COR-L47 (cell line): ENCODE measurements at places on chromosomes 12 and 14.

DNA sequence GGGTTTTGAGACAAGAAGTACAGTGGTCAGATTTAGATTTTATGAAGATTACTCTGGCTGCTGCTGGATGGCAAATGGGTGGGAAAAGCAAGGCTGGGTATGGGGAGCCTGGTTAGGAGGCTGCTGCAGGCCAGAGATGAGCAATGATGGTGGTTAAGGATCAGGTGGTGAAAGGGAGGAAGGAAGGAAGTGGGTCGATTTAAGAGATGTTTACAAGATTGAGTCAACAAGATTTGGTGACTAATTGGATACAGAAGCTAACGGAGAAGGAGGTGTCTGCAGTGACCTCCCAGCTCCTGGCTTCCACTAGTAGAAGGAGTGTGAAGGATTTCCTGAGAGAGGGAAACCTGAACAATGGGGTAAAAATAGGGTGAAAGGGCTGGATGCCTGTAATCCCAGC lies 18.7 kb downstream of the NOS1 start:
- DNase-seq, result no peak

DNA sequence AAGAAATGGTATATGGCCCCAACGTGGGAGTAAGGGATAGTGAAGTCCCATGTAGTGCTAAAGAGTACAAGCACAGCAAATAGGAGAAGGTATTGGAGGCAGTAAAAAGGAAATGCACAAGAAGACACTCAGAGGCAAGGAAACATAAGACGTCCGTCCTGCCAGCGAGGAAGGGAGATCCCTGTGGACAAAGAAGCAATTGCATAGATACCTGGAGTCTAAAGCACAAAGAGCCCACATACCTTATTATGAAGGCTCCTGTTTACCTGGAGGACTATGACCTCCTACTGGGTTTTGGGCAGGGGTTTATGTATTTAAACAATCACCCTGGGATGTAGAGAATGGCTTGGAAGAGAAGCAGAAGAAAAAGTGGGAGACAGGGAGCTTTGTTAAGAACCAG lies 341.2 kb upstream of the DCN start:
- no peak for DNase-seq

DNA sequence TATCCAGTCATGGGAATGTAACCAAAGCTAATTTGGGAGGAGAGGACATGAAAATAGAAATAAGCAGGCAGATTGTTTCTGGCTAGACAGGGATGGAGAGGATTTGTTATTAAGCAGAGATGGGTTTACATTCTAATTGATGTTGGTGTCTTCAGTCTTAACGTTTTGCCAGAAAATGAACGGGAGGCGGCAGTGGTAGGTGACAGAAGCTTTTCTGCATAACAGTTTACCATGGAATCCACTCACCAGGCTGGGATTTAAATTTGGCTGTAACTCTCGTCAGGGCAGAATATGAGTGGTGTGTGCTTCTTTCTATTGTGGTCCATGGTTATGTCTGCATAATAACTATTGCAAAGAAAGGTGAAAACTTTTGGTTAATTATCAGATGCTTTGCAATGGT lies 50.2 kb upstream of the OTX2 start:
- DNase-seq, result no peak

GRCh38 chr12:119673634-119674033 lies 5.7 kb downstream of the PRKAB1 start:
- no peak for DNase-seq

DNA sequence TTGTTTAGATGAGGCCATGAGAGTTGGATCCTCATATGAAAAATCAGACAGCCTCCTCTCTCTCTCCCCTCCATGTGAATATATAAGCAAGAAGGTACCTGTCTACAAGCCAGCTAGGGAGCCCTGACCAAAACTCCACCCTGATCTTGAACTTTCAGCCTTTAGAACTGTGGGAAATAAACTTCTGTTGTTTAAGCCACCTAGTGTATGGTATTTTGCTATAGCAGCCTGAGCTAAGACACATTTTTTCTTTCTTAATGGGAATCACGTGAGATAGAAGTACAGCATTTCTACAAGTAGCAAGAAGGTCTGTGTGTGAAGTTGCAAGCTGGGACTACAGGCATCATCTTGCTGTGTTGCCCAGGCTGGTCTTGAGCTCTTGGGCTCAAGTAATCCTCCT lies 16.3 kb upstream of the ABHD12B start:
- no peak for DNase-seq

- no peak for DNase-seq
These were observed 35.5 kb upstream of the MAX start for GRCh38 chr14:65137648-65138307.

DNA sequence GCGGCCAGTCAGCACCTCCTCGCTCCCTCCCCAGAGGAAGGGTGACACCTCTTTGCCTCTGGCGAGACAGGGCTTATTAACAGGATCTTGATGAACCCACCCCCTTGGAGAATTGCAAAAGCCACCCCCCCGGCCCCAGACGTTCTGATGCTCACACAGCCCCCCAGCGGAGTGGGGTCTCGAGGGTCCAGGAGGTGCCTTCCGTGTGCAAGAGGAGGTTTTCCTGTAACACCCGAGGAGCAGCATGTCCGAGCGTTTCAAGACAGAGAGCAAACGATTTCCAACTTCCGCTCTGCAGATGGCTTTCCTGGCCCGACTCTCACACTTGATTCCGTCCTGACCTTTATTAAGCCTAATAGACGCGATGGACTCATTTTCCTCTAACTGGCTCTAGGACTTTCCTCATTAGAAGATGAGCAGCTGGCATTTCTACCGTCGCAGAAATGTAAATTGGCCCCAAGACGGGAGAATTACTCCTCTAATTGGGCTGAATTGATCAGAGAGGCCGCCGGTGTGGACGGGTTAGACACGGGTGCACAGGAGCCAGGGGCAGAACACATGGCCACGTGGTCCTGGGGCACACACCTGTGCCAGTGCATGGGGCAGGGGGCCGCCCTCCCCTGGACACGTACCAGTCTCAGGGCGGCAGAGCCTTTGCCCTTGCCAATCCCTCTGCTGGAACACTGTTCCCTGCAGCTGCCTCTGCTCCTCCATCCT lies 84.4 kb downstream of the NOC4L start:
- no peak for DNase-seq

DNA sequence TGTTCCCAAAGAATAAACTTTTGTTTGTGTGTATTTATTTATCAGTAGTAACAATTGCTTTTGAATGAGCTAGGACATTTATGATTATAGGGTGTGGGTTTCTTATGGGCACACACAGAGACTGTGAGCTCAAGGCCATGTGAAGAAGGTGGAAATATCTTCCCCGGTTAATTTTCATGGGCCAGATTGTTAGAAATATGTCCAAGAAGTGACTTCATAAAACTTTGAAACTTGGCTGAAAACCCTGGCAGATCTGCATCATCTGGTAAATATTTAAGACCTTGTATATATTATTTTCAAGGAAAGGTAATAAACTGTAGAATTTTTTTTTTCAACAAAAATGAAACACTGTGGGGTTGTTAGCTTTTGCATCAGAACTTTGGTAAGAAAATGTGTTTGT lies 53.5 kb upstream of the RNU6-8 start:
- no peak for DNase-seq

DNA sequence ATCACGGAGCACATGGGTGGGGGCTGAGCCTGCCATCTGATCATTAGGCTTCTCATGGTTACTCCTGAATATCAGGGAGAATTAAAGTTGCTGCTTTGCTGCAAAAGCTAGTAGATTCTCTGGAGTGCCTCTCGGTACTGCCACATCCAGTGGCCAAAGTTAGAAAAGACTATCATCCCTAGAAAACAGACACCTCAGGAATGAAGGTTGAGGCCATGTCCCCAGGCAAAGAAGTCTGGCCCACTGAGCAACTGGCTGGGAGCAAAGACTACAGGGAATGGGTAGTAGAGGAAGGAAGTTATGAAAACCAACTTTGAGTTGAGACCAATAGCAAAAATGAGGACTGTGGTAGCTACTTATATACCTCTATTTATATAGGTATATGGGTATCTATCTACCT lies 258.7 kb downstream of the EFCAB11 start:
- no peak for DNase-seq

GRCh38 chr12:13945641-13946040 lies 35.8 kb downstream of the GRIN2B start:
- no peak for DNase-seq

- DNase-seq, result no peak
These were observed 24.4 kb downstream of the OSBPL8 start for GRCh38 chr12:76535170-76535569.

- no peak for DNase-seq
These were observed 966 bp downstream of the SINHCAF start for GRCh38 chr12:31324845-31325523.

DNA sequence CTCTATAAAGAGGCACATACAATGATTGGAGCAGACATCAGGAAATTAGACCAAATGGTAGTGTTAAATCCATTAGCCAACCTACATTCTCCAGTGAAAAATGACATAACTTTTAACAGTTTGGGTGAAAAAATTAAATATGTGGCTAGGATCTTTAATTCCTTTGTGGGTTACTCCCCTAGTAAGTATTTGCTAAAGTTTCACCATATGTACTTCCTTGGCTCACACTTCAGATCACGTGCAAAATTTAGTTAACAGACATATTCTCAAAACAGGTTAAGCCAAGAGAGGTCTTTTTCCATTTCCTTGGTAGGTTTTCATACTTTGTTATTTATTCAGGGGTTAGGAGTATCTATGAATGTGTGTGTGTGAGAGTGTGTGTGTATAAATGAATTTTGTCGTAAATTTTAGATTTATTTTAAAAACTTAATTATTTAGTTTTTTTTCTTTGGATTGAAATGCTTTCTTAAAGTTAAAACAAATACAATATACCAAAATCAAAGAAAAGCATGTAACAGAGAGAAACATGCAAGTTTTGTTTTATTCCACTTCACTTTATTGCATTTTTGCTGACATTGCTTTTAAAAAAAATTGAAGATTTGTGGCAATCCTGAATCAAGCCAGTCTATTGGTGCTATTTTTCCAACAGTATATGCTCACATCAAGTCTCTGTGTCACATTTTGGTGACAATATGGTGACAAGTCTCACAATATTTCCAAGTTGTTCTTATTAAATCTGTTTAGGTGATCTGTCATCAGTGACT lies 258.7 kb downstream of the FLRT2 start:
- DNase-seq, result no peak

- no peak for DNase-seq
These were observed 82.5 kb upstream of the HOXC13 start for GRCh38 chr12:53856132-53856531.

DNA sequence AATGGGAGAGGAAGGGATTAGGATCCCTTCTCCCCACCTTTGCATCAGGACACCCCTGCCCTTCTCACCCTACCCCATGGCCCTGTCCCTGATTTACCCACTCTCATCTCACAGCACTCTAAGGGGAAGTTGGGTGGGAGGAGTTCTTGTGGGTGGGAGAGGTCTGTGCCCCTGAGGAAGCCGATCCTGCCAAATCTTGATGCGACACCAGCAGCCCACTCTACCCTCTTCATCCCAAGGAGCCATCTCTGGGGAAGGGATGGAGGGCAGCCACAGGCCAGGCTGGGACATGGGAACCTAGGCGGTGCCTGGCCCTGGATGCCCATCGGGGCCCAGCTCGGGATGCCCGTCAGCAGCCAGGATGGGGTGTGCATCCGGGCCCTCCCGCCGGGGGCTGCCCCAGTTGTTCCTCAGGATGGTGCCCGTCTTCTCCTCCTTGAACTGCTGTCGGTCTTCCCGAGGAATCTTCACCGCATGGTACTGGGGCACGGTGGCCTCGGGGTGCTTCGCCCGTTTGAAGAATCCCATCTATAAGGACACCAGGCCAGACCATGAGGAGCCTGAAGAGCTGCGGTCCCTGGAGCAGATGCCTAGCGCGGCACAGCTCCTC lies 22.8 kb downstream of the ITGA7 start:
- no peak for DNase-seq

GRCh38 chr12:132143336-132144071 lies 615 bp downstream of the DDX51 start:
- DNase-seq, result no peak
